Stimulated activated CD4-positive, alpha-beta T cell treated with anti-CD3 and anti-CD28 coated beads, TNF-alpha, amount 100 ng/mL, for 24 hours (primary cell): ENCODE measurements at places on chromosomes 3 and 15.

GRCh38 chr3:50433954-50434353 is 69.5 kb downstream of the CACNA2D2 start:
- no peak for DNase-seq

GRCh38 chr3:79162653-79163052 is 605.1 kb downstream of the ROBO1 start:
- DNase-seq = no peak

DNA sequence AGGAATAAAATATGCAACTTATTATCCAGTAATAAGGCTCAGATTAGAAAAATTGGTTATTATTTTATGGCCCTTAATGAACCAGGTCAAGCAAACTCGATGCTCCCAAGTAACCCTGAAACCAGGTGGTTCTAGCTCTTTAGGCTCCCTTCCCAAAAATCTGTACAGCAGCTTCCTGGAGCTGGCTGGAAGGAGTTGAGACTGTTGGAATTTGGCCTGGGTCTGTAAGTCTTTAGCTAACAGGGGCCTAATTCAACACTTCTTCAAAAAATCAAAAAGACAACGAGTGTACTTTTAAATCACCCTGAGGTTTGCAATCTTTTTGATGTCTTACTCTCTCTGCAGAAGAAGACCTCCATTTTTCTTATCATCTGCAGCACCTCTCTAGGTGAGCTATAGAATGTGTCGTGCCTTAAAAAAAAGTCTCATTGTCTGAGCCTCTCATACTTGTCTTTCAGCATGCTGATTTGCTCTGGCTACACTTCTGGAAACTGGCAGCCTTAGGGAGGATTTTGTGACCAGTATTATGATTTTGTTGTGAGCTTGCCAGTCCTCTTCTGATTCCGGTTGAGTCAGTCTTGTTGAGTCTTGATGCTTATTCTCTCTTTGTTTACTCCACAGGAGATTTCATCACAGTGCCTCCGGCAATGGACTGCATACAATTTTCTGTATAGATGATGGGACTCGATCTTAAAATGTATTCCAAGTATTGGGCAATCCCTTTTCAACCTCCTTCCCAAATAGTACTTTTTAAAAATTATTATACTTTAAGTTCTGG is 235.0 kb upstream of the KBTBD8 start:
- no peak for DNase-seq

GRCh38 chr15:90597577-90597976 is 67.9 kb downstream of the CRTC3 start:
- no peak for DNase-seq

DNA sequence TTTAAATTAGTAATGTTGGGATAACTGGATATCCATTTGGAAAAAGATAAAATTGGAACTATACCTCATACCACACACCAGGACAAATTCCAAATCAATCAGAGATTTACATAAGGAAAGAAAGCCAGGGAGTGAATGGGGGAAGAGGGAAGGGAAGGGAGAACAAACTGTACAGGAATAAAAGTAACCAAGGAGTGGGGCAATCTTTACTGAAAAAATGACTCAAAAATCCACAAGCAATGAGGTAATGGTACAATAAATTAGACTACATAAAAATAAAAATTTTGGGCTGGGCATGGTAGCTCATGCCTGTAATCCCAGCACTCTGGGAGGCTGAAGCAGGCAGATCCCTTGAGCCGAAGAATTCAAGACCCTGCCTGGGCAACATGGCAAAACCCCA is 82.6 kb downstream of the MLH1 start:
- no peak for DNase-seq

DNA sequence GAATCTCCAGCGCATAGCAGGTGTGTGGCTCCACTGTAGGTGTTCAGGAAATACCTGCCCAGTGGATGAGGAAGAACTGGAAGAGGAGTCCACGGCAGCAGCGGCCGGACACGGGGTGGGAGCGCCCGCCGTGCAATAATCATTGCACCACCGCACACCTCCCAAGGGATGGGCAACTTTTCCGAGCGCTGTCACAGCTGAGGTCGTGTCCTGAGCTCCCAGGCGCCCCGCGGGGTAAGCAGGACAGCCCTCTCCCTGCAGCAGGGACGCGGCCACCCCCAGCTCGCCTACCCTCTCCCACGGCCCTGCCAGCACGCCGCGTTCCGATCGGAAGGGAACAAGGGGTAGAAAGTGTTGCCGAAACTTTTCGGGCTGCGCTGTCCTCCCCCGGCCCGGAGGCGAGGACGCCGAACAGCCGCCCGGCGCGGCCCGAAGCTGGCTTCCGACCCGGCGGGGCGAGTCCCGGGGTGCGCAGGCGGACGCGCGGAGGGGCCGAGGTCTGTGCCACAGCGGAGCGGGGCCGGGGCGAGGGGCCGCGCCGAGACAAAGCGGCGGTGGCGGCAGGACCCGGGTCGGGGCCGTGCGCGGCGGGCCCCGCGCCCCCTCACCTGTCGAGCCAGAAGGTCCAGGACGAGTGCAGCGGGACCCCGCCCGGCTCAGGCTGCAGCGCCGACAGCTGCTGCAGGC is 475 bp downstream of the EIF4E3 start:
- DNase-seq = no peak

DNA sequence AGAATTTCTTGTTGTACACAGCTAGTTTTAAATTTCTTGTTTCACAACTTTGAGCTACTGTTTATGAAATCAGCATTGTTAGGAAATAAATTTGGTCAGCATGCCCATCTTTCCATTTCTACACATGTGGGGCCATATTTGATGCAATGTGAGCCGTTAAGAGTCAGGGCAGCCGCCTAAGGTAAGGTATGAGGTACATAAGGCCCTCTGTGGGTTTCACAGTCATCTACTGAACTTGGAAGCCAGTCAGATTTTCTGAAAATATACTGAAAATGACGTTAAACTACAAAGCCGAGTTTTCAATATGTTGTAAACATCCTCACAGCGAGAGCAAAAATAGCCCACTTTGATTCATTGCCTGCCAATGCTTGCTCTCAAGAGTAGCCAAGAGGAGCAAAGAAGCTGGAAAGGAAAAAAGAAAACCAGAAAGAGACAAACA is 94.7 kb upstream of the PDZRN3 start:
- DNase-seq = no peak

DNA sequence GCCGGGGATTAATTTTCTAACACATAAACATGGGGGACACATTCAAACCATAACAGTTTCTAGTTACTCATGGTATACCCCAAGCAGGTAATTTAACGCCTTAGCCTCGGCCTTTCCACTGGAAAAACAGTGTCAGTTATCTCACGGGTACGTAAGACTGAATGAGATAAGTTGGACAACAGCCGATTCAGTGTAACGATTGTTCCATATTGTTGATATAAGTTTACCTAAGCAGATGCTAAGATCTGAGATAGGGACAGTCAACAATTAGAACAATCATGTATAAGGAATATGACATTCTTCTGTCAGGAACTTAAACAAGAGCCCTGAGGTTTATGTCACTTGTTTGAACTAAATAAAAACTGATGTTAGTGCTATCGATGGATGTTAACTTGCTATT is 130.8 kb downstream of the GHSR start:
- no peak for DNase-seq

GRCh38 chr3:33317963-33318709 is 40.9 kb downstream of the FBXL2 start:
- DNase-seq = no peak

DNA sequence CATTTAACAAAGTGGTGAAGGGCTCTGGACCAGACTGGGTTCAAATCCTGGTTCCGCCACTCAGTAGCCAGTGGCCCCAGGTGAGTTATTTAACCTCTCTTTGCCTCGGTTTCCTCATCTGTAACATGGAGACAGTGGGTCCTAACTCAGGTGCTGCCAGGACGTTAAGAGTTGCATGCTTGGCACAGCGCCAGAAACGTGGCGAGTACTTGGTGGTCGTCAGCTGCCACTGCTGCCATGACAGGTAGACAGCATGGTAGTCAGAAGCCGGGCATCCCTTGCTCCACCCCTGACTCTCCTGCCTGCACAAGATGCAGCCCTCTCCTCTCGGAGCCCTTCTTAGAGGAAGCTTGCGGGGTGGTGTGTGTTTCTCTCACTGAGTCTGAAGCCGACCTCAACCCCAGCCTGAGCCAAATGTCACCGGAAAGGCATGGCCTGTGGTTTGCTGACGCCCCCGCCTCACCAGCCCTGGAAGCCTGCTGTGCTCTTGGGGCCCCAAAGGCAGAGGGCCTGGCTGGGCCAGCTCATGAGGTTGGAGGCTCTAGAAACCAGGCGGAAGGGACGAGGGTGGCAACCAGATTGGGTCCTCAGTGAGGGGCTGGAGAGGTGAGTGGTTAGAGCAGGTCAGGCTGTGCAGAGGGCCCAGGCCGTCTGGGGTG is 160.8 kb upstream of the TLE3 start:
- peak; percentile 42 for DNase-seq

- no peak for DNase-seq
Observed at GRCh38 chr3:157582637-157582973, 79.4 kb upstream of the VEPH1 start.

GRCh38 chr15:58909616-58910015 is 23.9 kb downstream of the SLTM start:
- DNase-seq = no peak

GRCh38 chr3:194165271-194166018 is 29.5 kb downstream of the HES1 start:
- no peak for DNase-seq

GRCh38 chr3:57060089-57060821 is at the start of gene SPATA12:
TSS of gene SPATA12 (plus strand) at chr3:57060664. CDS start at chr3:57073695, 13,031 bp downstream.
- no peak for DNase-seq

GRCh38 chr15:55737373-55737772 is 5.6 kb downstream of the PRTG start:
- DNase-seq = no peak
